ENCODE measurements at places on chromosomes 2 and 18.

DNA sequence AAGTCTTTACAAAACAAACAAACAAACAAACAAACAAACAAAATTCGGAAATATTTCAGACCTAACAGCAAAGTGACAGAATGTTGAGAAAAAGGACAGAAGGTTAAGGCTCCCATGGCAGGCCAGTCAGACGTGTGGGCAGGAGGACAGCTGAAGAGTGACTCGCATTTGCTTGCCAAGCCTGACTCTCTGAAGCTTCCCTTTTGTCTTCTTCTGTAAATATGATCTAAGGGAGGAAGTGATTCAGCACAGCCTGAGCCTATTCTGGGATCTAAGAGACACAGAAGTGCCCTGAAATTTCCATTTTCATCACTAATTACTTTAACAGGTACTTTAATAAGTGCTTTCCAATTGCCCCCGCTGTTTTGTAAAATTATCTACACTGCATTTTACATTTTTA, 134.0 kb upstream of the LYPD1 start:
- DNase-seq = peak; percentile 62

DNA sequence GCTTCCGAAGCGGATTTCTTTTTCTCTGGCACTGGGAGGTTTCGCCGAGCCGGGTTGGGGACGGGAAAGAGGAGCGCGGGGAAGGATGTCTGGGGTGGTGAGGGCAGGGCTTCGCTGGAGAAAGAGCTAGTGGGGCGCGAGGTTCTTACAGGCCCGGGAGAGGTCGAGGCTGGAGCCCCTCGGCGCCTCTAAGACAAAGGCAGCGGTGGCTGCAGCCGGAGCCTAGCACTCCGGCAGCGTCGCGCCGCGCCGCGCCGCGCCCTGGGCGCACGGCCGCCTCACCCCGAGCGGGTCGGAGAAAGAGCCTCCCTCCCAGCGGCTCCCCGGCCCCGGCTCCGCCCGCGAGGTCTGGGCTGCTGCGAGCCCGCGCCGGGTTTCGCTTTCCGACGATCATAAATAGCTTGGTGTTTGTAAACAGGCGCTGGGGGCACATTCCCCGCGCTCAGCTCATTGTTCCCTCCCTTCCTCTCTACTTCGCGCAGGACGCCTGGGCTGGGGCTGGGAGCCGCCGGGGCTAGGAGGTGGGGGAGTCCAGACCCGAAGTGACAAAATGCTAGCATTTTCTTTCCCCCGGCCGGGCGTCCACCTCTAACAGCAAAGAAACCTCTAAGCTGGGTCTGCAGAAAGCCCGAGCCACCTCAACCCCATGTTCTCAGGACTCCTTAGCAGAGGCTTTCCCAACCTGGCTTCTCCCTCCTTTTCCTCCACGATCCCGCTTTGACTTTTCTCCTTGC, 813 bp upstream of the MEIS1 start:
- DNase-seq = no peak

DNA sequence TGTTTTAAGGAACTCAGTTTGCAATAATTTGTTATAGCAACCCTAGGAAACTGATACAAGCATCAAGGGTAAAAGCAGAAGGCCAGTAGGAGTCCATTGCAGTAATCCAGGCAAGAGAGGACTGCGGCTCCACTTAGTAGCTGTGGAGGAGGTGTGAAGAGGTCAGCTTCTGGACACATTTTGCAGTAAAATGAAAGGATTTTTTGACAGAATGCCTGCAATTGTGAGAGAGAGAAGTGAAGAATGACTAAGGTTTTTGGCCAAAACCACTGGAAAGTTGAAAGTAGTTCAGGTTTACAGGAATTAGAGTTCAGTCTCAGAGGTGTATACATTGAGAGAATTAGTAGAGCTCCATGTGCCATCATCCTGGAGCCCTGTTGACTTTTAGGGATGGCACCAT, 129.5 kb downstream of the RHBDD1 start:
- DNase-seq = no peak

DNA sequence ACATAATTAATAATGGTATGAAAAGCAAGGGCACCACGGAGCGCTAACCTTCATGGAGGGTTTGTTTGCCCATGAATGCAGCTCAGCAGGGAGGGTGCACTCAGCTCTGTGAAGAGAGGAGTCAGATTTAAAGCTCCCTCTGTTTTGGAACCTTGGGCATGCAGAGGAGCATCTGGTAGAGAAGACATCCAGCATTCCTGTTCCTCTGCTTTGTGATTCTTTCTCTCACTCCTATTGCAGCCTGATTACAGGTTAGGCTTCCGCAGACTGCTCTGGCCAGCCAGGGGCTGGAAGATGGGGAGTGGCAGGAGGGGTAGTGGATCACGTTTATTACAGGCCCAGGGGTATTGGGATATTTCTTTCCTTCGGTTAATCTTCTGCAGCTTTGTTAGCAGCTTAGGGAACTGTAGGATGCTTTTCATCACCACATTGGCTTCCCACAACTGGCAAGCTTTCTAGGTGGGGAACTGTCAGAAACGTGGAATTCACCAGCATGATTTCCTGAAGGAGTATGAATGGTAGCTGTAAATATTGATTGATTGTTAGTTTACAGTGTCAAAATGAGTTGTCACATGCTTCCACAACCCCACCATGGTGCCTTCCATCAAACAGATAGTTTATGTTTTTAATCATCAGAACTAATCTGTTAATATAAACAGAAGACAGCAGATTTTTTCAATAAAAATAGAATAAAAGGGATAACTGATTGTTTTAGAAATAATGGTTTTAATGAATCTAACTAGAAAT, 201.1 kb downstream of the VAPA start:
- no peak for DNase-seq

DNA sequence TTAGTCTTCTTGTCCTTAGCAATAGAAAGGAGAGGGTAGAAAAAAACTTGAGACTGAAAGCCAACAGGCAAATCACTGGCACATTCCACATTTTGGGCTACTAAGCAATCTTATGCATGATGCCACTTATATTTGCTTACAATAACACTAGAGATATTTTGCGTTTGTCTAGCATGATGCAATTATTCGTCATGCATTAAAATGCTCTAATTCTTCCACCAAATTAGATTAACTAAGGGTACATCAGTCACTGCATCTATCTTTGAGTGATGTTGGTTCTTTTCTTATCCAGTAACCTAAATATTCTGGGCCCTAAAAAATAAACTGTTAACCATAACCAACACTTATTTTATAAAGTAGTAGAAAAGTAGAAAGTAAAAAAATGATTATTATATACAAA, 1311.7 kb upstream of the CDH2 start:
- DNase-seq = no peak

DNA sequence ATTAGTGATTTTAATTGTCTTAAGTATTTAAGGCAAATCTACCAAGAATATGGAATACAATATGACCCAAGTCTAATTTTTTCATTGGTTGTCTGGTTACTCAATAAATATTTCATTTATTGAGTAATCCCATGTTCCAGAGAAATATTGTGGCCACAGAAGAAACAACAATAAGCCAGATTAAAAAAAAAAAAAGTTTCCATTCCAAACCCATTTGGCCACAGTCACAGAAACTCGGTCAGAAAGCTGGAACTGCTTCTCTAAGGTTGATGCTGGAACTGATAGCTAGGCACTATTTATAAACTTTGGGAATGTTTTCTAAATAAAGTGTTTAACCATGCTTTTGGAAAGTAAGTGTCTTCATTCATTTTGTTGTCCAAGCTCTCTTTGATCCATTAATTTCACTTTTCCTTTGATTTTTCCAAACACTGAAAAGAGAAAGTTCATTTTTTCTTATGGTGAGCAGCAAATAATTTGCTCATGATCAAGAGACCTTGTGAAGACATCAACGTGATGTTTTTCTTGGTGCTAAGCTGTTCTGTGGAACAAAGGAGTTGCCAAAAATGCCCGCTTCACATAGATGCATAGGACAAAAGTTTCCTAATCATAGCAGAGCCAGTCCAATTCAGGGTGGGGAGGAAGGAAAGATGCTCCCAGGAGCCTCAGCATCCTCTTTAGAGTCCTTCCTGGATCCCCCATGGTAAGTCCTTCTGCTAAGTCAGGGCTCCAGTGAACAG, 72.1 kb upstream of the CCBE1 start:
- DNase-seq = no peak

GRCh38 chr2:65638443-65638842, 206.0 kb upstream of the SPRED2 start:
- no peak for DNase-seq

DNA sequence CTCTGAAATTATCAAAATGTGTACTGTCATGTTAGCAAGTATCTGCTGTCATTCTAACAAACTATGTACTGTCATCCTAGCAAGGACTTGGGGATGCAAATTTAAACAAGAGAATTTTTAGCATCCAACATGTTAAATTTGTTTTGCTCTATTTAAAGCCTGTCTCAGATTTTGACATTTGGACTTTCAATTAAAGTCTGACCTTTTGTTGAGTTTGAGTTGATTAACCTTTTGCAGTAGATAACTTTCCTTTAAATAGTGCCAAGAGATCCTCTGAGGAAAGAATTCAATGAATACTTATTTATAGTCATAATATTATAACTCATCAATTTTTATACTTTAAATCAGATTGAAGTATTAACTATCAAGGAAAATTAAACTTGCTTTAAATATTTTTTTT, 80.2 kb downstream of the TDRD15 start:
- DNase-seq = no peak

GRCh38 chr18:23986600-23987359, 27.8 kb upstream of the TTC39C start:
- DNase-seq = no peak

GRCh38 chr2:197216361-197216979, 94.1 kb downstream of the ANKRD44 start:
- no peak for DNase-seq

DNA sequence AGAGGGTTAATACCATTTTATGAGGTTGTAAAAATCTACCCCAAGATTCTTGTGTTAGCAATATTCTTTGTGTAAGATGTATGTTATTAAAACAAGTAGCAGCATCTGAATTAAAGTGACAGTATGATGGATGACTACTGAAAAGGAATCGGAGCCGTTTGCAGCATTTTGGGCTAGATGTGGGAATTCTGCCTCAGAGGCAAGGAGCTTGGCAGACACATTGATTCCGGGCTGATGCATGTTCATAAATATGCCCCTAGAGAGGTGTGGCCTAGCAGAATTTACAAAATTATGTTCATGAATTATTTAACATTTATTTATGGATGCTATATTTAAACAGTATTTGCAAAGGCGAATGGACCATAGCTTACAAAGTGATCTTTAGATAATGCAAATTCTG, 389.0 kb upstream of the ETAA1 start:
- DNase-seq = no peak

GRCh38 chr2:67713376-67713775, 316.2 kb downstream of the ETAA1 start:
- no peak for DNase-seq

GRCh38 chr2:97812931-97813330, 99.6 kb downstream of the ZAP70 start:
- DNase-seq = no peak

DNA sequence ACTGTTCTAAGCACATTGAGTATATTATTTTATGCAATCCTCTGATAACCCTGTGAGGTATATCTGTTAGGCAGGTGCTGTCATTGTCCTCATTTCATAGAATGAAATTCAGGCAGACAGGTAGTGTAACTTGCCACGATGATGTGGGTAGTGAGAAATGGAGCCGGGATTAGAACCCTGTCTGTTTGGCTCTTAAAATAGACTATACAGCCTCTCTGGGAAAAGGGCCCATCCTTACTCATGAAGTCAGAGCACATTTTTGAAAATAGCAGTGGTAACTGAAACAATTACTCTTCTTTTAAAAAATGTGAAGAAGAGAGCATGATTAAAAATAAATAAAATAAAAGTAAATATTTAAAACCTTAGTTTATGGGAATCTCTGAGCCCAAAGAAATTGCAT, 23.0 kb downstream of the FAM171B start:
- no peak for DNase-seq

- DNase-seq = no peak
Observed at GRCh38 chr2:235445116-235445515, 48.7 kb upstream of the AGAP1 start.

- DNase-seq = no peak
Observed at GRCh38 chr2:239549711-239550255, 149.0 kb upstream of the HDAC4 start.

GRCh38 chr2:190763100-190763499, 114.2 kb downstream of the NAB1 start:
- no peak for DNase-seq

DNA sequence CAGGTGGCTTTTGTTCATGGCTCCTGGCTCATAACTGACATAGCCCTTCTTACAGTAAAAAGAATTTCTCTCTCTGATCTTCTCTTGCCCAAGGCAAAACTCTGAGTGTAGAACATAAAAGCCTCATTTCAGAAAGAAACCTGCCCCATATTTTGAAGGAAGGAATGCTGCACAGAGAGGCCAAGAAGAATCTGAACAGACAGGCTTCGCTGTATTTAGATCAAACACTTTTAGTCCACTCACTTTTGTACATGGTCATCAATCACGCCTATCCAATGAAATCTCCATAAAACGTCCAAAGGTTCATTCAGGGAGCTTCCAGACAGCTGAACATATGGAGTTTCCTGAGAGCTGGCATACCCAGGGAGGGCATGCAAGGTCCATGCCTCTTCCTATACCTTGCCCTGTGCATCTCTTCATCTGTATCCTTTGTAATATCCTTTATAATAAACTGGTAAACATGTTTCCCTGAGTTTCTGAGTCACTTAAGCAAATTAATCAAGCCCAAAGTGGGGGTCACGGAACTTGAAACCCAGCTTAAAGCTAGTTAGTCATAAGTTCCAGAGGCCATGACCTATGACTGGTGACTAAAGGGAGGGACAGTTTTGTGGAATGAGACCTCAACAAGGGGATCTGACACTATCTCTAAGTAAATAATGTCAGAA, 62.5 kb upstream of the TMEM247 start:
- no peak for DNase-seq

DNA sequence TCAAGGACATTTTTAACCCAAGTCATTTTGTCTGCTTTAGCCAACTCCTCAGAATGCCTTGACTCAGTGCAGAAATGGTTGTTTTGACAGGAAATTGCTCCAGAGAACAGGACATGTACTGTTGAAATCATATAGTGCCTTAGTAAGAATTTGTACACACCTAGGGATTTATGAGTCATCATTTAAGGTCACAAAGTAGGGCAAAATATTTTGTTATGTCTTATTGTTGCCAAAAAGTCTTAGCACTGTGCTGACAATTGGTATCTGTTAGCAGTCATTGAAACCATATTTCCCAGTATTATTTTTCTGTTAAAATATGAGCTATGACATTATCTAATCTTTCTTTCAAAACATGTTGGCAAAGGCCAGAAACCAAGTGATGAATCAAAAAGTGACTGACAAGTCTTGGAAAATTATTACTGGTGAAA, 104.5 kb downstream of the OSBPL6 start:
- no peak for DNase-seq

DNA sequence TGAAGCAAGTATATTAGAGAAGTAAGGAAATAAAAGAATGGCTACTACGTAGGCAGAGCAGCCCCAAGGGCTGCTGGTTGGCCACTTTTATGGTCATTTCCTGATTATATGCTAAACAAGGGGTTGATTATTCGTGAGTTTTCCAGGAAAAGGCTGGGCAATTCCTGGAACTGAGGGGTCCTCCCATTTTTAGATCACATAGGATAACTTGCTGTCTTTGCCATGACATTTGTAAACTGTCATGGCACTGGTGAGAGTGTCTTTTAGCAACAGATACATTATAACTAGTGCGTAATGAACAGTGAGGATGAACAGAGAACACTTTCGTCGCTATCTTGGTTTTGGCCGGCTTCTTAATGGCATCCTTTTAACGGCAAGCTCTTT, 2.6 kb upstream of the UBE2F start:
- DNase-seq = no peak
